ENCODE measurements at places on chromosomes 13 and 19.

- no peak for DNase-seq
These were observed 5.6 kb upstream of the CD33 start for GRCh38 chr19:51219307-51219706.

DNA sequence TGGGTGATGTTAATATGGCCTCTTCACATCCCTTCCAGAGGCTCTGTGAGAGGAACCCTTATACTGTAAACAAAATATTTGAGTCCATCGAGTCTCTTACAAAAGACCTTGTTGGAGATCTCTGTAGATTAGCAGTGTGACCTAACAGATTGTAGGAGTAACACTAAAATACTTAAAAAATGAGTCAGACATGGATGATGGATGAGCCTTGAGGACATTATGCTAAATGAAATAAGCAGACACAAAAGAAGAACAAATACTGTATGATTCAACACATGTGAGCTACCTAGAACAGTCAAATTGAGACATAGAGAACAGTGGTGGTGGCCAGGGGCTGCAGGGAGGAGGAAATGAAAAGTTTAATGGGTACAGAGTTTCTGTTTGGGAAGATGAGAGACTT, 152.2 kb upstream of the UBL3 start:
- peak; percentile 60 for DNase-seq

DNA sequence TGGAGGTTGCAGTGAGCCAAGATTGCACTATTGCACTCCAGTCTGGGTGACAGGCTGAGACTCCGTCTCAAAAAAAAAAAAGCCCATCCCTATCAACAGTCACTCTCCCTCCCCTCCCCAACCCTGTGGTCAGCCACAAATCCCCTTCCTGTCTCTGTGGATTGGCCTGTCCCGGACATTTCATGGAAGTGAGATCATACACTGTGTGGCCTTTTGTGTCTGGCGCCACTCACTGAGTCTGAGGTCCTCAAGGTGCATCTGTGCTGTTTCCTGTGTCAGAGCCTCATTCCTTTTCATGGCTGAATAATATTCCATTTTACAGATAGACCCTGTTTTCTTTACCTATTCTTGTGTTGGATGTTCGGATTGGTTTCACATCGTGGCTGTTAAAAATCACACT, 149.5 kb downstream of the PTPRS start:
- peak; percentile 41 for DNase-seq

DNA sequence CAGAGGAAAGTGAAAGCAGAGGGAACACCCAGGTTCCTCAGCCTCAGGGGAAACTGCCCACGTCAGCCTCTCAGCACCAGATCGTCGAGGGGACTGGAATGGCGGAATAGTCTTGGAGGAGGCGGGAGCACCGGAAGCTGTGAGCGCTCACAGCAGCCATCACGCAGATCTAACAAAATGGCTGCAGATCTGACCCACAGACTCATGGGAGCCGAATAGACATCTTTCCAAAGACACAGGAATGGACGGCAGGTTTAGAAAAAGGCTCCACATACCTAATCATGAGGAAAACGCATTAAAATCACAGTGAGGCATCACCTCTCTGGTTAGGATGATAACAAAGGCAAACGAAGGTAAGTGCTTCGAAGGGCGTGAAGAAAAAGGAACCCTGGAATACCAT, 11.8 kb upstream of the LILRA2 start:
- no peak for DNase-seq

DNA sequence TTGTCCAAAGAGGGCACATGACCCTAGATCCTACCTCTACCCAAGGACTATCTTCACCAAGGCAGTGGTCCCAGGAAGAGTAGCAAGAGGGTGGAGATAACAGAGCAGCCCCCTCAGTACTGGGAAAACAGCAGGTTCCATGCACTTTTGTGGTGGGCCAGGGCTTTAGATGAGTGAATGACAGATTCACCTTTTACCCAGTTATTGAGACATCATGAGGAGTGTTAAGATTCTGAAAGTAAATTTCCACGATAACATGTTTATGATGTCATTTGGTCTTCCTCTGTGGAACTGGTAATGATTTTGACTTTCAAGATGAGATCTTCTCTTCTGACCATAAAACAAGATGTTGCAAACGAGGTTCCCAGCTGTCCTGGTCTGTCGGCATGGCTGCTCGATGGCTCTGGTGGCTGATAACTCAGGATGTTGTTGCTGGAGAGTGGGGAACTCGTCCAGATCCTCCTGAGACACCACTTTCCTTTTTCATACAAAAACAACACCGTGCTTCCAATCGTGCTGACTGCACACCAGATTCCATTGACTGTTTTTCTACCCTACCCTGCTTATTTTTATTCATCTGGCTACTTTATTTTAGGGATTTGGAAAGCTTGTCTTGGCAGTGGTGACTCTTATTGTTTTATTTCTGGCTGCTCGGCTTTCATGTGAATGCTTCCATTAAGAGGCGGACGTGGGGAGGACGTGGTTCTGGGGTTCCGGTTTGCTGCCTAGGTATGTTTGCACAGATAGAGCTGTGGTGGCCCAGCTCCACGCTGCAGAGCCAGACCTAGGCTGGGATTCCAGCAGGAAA, 88.5 kb downstream of the LRCH1 start:
- peak; percentile 42 for DNase-seq

DNA sequence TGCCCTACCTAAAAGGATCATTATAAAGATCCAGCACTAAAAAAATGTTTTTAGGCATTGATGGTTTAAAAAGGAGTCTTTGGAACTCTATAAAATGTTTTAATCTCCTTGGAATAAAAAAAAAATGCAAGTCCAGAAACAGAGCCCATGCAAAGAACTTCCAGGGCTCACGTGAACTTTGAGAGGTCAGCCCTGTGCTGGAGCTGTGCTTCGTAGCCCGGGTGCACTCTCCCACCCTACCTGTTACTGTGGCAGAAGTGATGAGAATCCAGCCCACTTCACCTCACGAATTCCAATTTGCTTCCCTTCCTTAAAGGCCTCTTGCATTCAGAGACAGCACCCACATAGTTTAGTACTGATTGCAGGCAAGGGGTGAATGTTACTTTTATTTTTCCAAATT, 267.7 kb downstream of the SHISA2 start:
- DNase-seq = no peak
